ENCODE measurements at places on chromosomes 6 and 20.

DNA sequence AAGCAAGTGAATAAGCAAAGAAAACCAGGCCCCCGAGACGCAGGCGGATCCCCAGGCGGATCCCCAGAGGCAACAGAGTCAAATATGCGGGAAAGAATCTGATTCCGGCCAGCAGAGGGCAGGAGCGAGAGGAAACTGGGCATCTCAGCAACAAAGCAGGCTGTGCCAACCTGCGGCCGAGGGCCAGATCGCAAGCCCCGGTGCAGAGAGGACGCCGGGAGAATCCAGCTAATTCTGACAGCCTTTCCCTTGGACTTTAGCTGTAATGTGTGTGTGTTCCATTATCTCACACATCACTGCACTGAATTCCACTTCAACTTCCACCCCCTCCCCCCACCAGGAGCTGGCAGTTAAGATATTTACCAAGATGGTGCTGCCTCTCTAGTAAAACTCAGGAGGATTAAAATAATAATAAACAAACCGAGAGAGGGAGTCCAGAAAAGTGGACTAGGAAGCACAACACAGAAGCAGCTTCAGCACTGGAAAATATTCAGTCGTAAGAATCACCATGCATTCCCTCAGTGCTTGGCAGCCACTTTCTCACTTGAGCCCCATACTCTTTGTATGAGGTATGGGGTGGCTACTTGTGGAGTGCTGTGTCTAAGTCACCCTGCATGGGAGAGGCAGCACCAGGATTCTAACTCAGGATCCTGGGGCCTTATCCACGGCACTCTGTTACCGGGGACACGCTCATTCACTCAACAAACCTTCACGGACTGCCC, 66.2 kb upstream of the SNX9 start:
- DNase-seq, result peak; percentile 76

DNA sequence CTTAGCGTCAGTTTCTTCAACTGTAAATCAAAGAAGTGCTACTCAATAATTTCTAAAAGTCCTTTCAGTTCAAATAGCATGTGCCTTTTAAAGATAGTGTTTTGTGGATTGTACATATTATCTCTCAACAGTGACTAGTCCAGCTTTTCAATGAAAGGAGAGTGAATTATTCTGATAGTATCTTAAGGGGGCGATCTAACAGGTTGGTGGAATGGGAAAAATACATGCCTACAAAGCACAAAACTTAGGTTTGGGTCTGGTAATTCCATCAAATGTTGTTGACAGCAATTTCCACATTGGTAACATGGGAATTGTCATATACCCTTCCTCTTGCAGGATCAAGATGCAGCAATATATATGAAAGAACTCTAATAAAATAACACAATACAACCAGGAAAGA, 50.1 kb upstream of the HDGFL1 start:
- no peak for DNase-seq

DNA sequence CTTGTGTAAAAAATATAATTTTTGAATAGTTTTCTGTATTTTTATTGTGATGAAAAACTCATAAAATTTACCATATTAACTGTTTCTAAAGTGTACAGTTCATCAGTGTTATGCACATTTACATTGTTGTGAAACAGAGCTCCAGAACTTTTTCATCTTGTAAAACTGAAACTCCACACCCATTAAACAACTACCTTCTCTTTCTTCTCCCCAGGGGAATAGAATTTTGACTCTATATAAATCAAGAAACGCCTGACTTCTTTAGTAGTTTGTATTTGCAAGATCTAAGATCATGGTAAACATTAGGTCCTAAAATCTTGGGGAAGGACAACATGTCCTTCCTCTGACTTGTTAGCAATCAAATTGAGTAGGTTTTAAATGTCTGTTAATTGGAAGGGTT, 9.1 kb downstream of the ANKRD66 start:
- DNase-seq, result no peak

GRCh38 chr20:32195581-32195980, 12.0 kb downstream of the PLAGL2 start:
- DNase-seq, result no peak

- no peak for DNase-seq
These were observed 63.6 kb upstream of the NAA20 start for GRCh38 chr20:19953606-19954005.

DNA sequence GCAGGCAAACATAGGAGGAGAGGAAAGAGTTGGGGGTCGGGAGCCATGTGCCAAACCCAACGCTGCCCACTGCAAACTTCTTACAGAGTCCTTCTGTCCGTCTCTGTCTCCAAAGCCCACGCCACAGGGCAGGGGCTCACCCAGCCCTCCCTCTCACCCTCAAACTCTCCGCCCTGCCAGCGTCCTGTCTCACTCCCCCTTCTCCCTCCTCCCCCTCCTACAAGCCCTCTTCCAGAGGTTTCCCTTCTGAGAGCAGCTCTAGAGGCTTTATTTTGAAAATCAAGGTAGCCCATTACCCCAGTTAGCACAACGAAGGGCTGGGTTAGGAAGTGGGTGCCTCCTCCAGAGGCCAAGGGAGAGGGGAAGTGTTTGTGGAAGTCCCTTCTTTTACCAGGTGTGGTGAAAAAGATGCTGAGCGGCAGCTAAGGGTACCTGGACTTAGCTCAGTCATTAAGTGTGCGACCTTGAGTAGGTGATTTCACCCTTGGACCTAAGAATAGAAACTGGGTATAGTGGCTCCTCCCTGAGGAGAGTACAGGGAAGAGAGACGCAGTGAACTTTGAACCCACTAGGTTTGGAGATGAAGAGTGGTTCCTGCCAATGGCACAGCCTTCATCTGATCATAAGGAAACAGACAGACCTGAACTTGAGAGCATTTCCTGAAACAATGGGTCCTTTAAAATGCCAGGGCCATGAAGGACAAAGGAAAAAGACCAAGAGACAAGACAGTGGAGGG, 123.8 kb downstream of the BANF2 start:
- no peak for DNase-seq

DNA sequence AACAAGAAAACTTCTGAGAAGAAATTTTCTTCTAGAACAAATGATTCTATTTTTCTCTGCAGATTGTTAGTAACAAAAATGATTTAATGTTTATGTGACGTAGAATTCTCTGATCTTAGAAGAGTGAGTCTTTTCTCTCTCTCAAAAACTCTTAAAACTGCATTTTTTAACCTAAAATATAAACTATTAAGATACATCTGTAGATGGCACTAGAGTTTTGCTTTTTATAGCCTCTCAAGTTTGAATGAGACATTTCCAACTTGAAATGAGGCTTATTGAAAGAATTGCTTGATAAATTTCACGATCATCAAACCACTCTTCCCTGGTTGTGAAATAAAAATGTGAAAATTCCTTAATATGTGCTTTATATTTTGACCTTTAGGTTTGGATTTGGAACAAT, 53.8 kb downstream of the PHF3 start:
- DNase-seq, result no peak

- no peak for DNase-seq
These were observed 234.5 kb downstream of the BMP7 start for GRCh38 chr20:57031867-57032355.

DNA sequence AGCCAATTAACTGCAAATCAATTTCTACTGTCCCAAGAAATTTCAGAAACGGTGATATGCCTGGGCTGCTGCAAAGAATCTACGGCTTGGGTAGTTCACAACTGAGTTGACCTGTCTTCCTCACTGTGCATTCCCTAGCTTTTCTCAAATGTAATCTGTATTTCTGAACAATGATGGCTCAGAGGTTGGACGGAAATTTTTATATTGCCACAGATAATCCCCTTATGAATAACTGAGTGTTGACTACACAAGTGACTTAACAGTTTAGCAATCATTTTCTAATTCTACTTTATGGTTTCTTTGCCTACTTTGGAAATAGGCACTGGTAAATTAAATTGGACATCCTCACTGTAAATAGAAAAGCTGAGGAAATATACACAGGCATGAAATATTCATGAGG, 94.5 kb downstream of the ARHGAP18 start:
- no peak for DNase-seq

- DNase-seq, result no peak
These were observed 2.2 kb upstream of the CSTL1 start for GRCh38 chr20:23437126-23437899.
